Activated T-cell treated with anti-CD3 and anti-CD28 coated beads, Interleukin-2, amount 50 U/mL, for 72 hours (primary cell): ENCODE measurements at places on chromosomes 2 and 18. TPM values are rescaled to one million over a fixed set of nuclear protein-coding genes. Genes with fewer than 3 reads are reported as not detected.

- no peak for DNase-seq
These were observed 1038.3 kb upstream of the ACVR2A start for GRCh38 chr2:146806364-146807005.

DNA sequence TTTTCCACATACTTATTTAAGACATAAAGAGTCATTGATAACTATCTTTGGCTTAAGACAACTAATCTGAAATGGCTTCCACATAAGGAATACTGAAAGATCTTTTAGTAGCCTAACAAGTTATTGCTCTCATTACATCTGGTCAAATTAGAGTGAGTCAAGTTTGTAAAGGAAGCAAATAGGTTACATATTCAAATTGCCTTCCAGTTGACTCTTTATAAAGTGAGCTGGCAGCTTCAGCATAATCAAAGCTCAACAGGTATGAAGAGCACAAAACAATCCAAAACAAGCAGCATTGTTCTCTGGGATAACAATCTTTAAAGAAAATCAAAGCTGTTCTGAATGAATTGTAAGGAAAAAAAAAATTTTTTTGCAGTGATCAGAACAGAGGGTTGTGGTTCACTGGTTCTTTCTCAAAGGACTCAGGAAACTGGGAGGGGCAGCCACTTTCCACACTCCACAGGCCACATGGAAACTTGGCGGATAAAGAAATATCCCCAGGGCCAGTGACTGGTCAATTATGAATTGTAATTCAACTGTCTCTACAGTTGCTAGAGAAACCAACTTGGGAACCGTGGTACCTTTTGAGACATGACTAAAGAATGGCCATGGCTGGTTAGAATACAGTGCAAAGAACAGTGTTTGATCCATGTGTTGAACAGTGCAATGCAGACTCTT lies 369.3 kb upstream of the KCNH7 start:
- no peak for DNase-seq

DNA sequence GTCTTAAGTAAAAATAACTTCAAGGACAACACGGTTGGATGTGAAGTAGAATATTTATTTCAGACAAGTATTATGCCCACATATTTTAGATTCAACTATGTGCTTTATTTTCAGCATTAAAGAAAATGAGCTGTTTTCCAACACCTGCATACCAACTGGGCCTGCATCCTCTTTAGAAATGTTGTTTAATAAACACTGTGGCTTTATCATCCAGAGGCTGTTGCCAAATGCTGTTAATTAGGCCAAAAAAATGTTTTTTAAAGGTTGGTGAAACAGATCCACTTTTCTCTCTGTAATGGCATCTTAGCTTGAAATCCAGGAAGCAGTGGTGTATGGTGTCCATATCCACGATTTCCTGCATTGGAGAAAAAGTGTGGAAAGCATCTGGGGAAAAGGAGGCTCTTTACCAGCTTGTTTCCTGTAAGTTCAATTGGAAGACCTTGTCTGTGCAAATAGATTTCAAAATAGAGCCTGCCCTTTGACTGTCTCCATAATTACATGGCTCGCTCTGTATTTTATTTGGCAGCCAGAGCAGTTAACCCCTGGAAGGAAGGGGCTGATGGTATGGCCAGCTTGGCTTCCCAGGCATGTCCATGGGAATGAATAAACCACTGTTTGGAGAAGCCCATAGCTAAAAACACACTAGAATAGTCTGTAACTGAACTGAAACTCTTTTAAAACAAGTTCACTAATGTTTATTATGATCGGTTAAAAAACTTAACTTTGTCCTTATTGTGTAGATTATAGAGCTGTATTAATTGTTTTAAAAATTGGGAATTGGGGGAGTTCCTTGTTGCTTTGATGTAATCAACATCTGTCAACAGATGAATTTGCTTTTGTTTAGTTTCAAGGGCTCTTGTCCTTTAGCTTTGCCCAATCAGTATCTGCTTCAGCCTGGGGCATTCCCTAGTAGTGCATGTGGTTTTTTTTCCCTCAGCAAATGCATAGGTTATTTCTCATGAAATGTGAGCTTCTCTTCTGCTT lies 33.0 kb upstream of the DLX1 start:
- DNase-seq: no peak

Gene CDH2
- total RNA-seq: not detected
